Smooth muscle cell of bladder (primary cell): ENCODE measurements at places on chromosomes 7 and 10. TPM values are rescaled to one million over a fixed set of nuclear protein-coding genes. Genes with fewer than 3 reads are reported as not detected.

The AKR1D1 gene
- total RNA-seq = not detected in 2 replicates

The SH2D4B gene
- total RNA-seq = not detected in 2 replicates

The SPDYE5 gene
- total RNA-seq = not detected in 2 replicates

The CRTAC1 gene
- not detected in 2 replicates for total RNA-seq
